ENCODE measurements at places on chromosomes 6 and 20.

DNA sequence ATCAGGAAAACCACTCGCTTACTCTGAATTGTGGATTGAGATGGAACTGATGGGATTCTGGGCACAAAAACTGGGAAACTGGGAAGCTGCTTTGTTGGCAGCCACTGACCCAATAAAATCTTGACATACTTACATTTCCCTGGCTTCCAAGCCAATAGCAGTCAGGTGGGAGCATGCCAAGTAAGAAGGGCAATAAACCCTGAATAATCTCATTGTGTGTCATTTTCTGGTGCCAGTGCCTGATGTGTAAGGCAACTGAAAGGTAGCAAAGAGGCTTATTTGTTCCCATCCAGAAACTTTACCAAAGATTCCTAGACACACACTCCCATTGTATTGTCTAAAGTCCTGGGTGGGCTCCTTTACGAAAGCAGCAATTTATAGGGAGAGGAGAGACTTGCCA, 93.2 kb downstream of the TBX18 start:
- DNase-seq, result no peak

GRCh38 chr6:50663806-50664205, 49.5 kb upstream of the TFAP2D start:
- no peak for DNase-seq

GRCh38 chr20:32674362-32674789, 635 bp upstream of the C20orf203 start:
- peak; percentile 64 for DNase-seq

GRCh38 chr6:149580880-149581279, 14.7 kb downstream of the GINM1 start:
- DNase-seq, result no peak

DNA sequence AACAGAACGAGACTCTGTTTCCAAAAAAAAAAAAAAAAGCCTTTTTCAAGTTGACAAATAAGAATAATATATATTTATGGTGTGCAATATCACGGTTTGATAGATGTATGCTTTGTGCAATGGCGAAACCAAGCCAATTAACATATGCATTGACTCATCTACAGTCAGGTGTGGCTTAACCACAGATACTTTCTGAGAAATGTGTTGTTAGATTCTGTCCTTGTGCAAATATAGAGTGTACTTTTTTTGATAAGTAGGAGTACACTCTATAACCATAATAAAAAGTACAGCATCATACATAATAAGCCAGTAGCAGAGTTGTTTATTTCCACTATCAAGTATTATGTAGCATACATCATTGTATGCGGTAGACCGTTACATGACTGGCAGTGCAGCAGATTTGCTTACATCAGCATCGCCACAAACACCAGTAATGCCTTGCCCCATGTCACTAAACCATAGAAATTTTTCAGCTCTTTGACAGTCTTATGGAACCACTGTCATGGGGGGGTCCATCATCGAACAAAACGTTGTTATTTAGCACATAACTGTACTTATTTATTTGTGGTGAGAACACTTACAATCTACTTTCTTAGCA, 59.2 kb downstream of the TMEM170B start:
- DNase-seq, result no peak

GRCh38 chr6:89269252-89269651, 45.8 kb downstream of the GABRR2 start:
- DNase-seq, result no peak

DNA sequence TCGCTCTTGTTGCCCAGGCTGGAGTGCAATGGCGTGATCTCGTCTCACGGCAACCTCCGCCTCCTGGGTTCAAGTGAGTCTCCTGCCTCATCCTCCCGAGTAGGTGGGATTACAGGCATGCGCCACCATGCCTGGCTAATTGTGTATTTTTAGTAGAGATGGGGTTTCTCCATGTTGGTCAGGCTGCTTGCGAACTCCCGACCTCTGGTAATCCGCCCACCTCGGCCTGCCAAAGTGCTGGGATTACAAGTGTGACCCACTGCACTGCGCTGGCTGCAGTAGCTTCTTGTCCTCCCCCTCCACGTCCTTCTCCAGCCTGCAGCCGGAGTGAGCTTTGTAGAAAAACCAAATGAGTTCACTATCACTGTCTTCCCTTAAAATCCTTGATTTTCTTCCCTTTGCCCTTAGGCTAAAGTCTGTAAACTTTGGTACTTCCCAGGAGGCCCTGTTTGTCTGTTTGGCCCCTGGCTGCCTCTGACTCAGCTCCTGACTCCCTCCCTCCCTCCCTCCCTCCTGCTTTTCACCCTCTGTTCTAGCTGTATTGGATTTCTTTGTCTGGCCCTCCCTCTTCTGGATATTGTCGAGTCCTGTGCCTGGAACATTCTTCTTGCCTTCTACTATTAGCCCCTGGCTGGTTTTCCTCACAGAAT, 12.9 kb downstream of the PARD6B start:
- DNase-seq, result no peak

- peak; percentile 86 for DNase-seq
Observed at GRCh38 chr6:137013738-137014602, 30.8 kb downstream of the IL20RA start.

DNA sequence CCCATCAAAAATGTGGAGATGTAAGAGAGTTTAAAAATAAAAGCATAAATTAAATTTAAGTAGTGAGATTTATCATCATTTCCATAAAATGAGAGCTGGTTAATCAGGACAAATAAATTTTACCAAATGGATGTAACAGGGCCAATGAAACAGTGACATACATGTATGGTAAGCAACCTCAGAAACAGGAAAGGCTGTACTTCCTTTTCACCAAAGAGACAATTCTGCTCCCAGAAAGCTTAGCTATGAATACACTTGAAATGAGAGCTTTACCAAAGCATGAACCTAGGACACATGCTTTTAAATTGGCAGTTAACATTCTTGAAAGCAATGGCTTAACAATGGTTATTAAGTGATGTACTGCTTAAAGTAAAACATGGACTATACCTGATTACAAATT, 12.1 kb upstream of the UBE2J1 start:
- no peak for DNase-seq

DNA sequence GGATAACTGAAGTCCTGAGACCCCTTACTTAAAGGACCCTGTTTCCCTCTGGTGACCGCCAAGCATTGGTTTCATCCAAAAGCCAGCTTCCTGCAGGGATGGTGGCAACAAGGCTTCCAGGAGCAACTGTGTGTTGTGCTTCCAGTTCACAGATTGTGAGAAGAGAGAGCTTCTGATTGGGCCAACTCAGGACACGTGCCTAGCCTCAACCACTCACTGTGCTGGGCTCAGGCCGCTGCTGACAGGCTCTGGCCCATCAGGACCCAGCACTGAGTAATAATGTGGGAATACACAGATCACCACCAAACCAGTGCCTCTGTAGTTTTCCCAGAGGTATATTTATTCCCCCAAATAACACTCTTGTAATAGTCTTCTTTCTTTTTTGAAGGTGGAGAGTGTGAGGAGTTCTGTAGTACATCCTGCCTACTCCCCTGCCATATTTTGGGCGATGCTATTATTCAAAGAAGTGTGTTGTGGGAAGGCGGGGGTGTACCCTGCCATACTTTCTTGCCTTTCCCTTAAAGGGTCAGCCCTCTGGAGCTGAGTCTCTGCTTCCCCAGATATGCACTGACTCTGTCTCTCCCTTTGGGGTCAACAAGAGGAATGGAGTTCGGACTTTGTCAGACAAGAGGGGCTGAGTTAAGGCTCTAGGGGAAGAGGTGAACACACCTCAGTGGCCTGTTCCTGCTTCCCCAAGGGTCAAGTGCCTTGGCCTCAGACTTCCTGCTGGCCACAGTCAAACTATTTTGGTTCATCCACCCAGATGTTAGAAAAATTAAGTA, 23.2 kb downstream of the PPP1R16B start:
- no peak for DNase-seq

DNA sequence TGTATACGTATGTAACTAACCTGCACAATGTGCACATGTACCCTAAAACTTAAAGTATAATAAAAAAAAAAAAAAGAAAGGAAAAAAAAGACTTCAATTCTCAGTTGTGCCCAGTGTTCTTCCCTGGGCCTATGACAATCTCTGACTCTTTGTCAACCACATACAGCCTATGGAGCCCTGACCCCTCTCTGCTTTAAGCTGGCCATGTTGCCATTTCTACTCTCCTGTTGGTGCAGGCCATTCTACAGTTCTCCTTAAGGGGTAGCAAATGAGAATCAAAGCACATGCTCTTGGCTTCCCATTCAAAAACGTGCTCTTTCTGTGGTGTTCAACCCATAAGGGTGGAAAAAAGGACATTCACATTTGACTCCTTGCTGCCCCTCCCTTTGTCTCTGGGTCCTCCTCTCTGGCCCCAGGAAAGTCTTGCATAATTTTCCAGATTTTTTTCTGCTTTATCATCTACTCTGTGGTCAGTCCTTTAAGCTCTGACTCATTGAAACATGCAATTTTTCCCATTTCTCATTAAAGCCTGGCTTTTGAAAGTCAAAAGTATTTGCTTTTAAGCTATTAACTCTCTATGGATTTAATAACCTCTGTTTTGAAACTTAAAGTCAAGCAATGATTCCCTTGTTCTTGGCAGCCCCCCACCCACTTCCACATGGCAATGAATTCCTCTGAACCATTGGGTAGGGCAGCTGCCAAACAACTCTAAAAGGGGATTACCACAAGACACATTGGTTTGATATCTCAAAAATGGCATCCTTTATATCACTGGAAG, 208.6 kb upstream of the MCHR2 start:
- no peak for DNase-seq

- DNase-seq, result peak; percentile 68
Observed at GRCh38 chr20:20395903-20396568, 28.1 kb downstream of the INSM1 start.

- no peak for DNase-seq
Observed at GRCh38 chr6:15439410-15440025, 193.6 kb downstream of the JARID2 start.

DNA sequence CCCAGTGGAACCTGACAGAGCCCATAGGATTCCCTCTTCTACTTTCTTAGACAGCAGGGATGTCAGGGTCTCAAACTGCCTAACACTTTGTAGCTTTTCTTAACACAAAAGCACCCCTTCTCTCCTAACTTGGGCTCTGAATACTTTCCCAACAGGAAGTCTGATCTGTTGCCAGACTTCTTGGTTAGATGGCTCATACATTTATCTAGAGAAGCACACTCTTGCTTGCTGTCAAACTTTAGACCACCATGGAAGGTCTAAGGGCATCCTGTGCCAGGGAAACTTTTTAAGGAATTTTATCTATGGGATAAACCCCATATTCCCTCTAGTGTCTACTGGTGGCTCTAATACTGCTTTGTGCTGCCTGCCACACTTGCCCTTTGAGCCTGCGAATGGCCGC, 3.3 kb upstream of the C6orf136 start:
- DNase-seq, result no peak

- peak; percentile 17 for DNase-seq
Observed at GRCh38 chr6:36625158-36625919, 31.2 kb downstream of the SRSF3 start.

DNA sequence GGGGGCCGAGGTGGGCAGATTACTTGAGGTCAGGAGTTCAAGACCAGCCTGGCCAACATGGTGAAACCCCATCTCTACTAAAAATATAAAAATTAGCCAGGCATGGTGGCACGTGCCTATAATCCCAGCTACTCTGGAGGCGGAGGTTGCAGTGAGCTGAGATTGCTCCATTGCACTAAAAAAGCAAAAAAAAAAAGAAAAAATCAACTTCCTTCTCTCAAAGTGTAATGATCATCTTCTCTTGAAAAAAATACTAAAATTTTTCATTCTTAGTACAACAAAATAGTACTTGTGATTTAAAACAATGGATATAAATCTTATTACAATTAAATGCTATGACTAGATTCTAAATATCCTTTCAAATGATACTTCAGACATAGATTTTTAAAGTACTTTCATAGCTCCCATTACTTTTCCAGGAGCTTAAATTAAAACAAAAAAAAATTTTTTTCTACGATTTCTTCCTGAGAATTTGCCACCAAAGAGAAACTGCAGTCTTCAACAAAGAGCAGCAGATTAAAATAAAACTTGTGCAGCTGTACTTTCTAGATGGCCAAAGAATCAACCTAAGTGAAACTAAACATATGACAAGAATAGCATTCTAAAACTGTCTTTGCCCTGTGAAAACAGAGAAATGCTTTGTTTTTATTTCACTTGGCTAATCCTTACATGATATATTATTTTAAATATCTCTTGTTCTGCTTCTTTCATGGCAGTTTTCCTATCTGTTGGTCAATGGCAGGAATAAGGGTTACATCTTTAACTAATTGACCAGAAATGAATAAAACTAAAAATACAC, 75.2 kb downstream of the MAP3K5 start:
- no peak for DNase-seq

- DNase-seq, result peak; percentile 31
Observed at GRCh38 chr6:78589436-78589835, 277.9 kb upstream of the IRAK1BP1 start.

- no peak for DNase-seq
Observed at GRCh38 chr6:42774201-42774600, 7.7 kb upstream of the BICRAL start.

GRCh38 chr6:46985943-46986342, 56.2 kb downstream of the ADGRF1 start:
- no peak for DNase-seq

- DNase-seq, result no peak
Observed at GRCh38 chr6:33895988-33896387, 92.2 kb upstream of the MLN start.

GRCh38 chr6:81608776-81609175, 143.7 kb downstream of the TENT5A start:
- no peak for DNase-seq

GRCh38 chr6:64717281-64717680, 989.7 kb downstream of the EYS start:
- DNase-seq, result no peak

DNA sequence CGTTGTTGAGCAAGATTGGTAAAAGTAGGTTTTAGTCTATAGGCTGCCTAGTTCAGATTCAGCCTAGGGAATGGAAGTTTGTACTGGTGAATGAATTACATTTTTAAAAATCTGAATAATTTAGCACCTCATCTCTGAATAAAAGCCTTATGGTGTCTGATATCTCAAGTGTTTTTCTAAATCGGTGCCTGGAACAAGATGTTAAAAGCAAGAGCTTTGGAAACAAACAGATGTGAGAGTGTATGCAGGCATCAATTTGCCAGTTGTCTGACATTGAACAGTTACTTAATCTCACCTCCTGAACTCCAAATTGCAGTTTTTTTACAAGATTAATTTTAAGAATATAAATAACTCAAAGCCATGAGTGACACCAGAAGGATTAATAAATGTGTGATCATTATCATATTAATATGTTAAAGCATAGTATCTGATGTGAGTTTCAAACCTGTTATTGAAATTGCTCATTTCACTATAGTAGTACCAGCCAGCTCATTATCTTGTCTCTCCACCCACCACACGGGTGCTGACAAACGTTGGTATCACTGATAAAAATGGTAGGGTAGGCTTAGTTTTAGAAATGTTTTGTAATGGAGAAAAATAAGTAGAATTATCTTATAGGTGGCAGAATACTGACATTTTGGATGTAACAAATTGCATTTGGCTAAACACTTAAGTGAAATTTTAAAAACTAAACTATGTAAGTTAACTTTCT, 157.3 kb downstream of the FAM83B start:
- DNase-seq, result no peak

- DNase-seq, result no peak
Observed at GRCh38 chr20:41786158-41786557, 168.0 kb upstream of the CHD6 start.

All from NCI-H1417 (cell line).